ENCODE measurements at places on chromosomes 4 and X. TPM values are rescaled to one million over a fixed set of nuclear protein-coding genes. Genes with fewer than 3 reads are reported as not detected.

ZNF41 gene
- total RNA-seq: 4.9 TPM

C4orf51 gene
- total RNA-seq: not detected

CLCN5 gene
- total RNA-seq: 4.9 TPM

SMIM31 gene
- total RNA-seq: not detected

AFF2 gene
- total RNA-seq: 0.74 TPM

DNA sequence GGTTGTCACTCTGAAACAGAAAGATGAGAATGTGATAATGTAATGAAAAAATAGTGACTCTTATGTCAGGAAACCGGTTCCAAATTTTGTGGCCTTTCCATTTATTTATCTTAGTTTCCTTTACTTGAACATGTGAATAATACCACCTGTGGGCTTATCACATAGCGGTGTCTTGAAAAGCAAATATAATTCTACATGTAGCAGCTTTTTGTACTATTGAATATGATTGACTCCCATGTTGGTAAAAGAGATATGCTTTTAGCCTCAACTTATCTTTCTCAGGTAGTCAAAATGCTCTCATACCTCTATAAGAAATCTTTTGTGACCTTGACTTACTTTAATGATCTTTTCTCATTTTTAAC lies 12.0 kb downstream of the PRDM8 start:
- no peaks in the 10 kb centered on the region for H3K36me3 ChIP-seq
- H3K27ac ChIP-seq: no peak overlapping the region
- H3K27me3 ChIP-seq: no peaks in the 10 kb centered on the region
- H3K4me1 ChIP-seq: peaks cover 7% of the 10 kb centered on the region

GRCh38 chrX:51608126-51608525 lies 10.6 kb downstream of the CENPVL3 start:
- no peaks in the 10 kb centered on the region for H3K27me3 ChIP-seq
- no peaks in the 10 kb centered on the region for H3K36me3 ChIP-seq
- H3K27ac ChIP-seq: no peak overlapping the region
- H3K4me1 ChIP-seq: no peaks in the 10 kb centered on the region
- H3K4me3 ChIP-seq: no peak overlapping the region

- H3K4me3 ChIP-seq: no peak overlapping the region
- H3K36me3 ChIP-seq: no peaks in the 10 kb centered on the region
- DNase-seq: no peak
- H3K27me3 ChIP-seq: no peaks in the 10 kb centered on the region
- H3K4me1 ChIP-seq: no peaks in the 10 kb centered on the region
These were observed 1509.6 kb downstream of the ADGRL3 start for GRCh38 chr4:62709618-62710252.

GRCh38 chr4:3830774-3831528 lies 64.8 kb downstream of the ADRA2C start:
- peaks cover 4% of the 10 kb centered on the region for H3K27me3 ChIP-seq
- H3K4me1 ChIP-seq: peaks cover 14% of the 10 kb centered on the region
- no peak overlapping the region for H3K27ac ChIP-seq
- H3K4me3 ChIP-seq: no peak overlapping the region
- no peak for DNase-seq

GRCh38 chrX:55767100-55767499 lies 49.6 kb downstream of the RRAGB start:
- no peak overlapping the region for H3K27ac ChIP-seq
- no peak for DNase-seq

DNA sequence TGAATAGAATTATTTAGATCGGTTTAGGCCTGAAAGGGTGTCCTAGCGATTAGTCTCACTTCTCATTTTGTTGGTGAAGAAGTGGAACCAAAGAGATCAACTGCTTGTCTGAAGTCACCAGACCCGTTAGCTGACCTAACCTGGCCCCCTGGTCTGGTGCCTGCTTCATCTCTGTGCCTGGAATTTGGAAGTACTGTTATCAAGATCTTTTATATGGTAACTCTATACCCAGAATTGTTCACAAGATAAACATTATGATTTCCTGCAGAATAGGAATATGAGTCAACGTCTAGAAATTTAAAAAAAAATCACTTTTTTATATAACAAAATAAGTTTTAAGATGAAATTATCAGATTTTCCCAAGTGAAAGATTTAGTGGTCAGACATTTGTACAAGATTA lies 37.2 kb downstream of the LRP2BP start:
- H3K4me1 ChIP-seq: no peaks in the 10 kb centered on the region
- no peaks in the 10 kb centered on the region for H3K27me3 ChIP-seq
- H3K27ac ChIP-seq: no peak overlapping the region
- peaks cover 4% of the 10 kb centered on the region for H3K36me3 ChIP-seq
- DNase-seq: no peak

- no peak overlapping the region for H3K4me3 ChIP-seq
- no peaks in the 10 kb centered on the region for H3K36me3 ChIP-seq
- no peaks in the 10 kb centered on the region for H3K4me1 ChIP-seq
- DNase-seq: no peak
These were observed 37.7 kb upstream of the SLC16A2 start for GRCh38 chrX:74383611-74384010.

Data from vagina (tissue), 2 donors.